ENCODE measurements at places on chromosomes 4 and X.

GRCh38 chrX:1451251-1451660, 1.5 kb downstream of the ASMTL start:
- DNase-seq: no peak

- no peak for DNase-seq
Observed at GRCh38 chr4:170323623-170324022, 233.9 kb upstream of the AADAT start.

DNA sequence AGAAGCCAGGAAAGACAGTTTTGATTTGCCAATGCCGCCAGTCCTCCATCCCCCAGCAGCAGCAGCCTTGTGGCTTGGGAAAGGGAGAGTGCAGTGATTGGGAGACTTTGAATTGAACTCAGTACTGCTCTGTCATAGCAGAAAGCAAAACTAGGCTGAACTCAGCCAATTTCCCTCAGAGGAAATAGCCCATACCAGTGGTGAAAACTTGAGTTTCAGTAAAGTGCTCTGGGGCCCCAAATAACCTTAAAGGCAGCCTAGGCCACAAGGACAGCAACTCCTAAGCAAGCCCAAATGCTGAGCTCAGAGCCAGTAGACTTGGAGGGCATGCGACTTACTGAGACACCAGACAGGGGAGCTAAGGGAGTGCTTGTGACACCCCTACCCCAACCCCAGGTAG, 2.0 kb upstream of the PROM1 start:
- no peak for DNase-seq

DNA sequence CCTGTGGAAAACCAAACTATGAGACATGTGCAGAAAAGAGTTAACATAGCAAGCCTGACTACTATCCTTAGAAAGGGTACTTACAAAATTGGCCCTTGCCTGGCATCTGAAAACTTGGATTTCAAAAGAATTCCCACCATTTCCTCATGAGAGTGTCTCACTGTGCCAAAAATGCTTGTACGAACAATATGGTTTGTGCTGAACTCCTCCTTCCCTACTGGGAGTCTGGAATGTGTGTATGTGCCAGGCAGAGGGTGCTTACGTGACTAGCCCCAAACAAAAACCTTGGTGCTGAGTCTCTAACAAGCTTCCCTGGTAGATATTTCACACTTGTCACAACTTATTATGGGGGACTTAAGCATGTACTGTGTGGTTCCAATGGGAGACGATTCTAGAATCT, 81.7 kb upstream of the GIMD1 start:
- no peak for DNase-seq

GRCh38 chr4:121199742-121200561, 35.8 kb upstream of the TNIP3 start:
- DNase-seq: no peak

GRCh38 chr4:151199319-151200190, 77.4 kb upstream of the PRSS48 start:
- peak; percentile 93 for DNase-seq

Measured in posterior cingulate gyrus (tissue), 11 donors.